ENCODE measurements at places on chromosomes 13 and 19. TPM values are rescaled to one million over a fixed set of nuclear protein-coding genes. Genes with fewer than 3 reads are reported as not detected.
A peak's percentile ranks its signal among the peaks of the same experiment; 100 is the strongest.

GRCh38 chr13:112107289-112107688 is 40.3 kb downstream of the SOX1 start:
- no peaks in the 10 kb centered on the region for H3K36me3 ChIP-seq
- no peak overlapping the region for H3K27ac ChIP-seq
- no peaks in the 10 kb centered on the region for H3K4me1 ChIP-seq
- no peak for DNase-seq
- peaks cover 68% of the 10 kb centered on the region for H3K27me3 ChIP-seq
- H3K4me3 ChIP-seq = no peak overlapping the region

DNA sequence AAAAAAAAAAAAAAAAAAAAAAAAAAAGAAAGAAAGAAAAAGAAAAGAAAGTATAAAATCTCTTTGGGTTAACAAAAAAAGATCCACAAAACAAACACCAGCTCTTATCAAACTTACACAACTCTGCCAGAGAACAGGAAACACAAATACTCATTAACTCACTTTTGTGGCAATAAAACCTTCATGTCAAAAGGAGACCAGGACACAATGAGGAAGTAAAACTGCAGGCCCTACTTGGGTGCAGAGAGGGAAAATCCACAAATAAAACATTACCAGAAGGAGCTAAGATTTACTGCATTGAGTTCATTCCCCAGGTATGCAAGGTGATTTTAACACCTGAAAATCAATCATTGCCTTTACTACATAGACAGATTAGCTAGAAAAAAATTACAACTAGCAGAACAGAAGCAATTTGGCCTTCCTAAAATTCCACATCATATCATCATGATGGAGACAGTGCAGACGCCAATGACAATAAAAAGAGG is 9.6 kb upstream of the CEACAM5 start:
- no peaks in the 10 kb centered on the region for H3K36me3 ChIP-seq
- no peak overlapping the region for H3K27ac ChIP-seq
- H3K27me3 ChIP-seq = no peaks in the 10 kb centered on the region
- no peak overlapping the region for H3K4me3 ChIP-seq
- DNase-seq = peak; percentile 84

Gene ZNF878
- polyA plus RNA-seq = 0.50 TPM

- H3K4me3 ChIP-seq = no peak overlapping the region
- H3K36me3 ChIP-seq = no peaks in the 10 kb centered on the region
- peaks cover 26% of the 10 kb centered on the region for H3K27me3 ChIP-seq
- DNase-seq = no peak
- no peaks in the 10 kb centered on the region for H3K4me1 ChIP-seq
These were observed 1.1 kb downstream of the SYCN start for GRCh38 chr19:39202998-39203355.

GRCh38 chr19:22600690-22601648 is 33.2 kb upstream of the ZNF492 start:
- no peaks in the 10 kb centered on the region for H3K27me3 ChIP-seq
- H3K36me3 ChIP-seq = no peaks in the 10 kb centered on the region
- H3K27ac ChIP-seq = no peak overlapping the region

GRCh38 chr13:100115693-100116254 is 26.9 kb downstream of the PCCA start:
- no peak overlapping the region for H3K4me3 ChIP-seq
- no peak for DNase-seq
- H3K27ac ChIP-seq = no peak overlapping the region
- H3K4me1 ChIP-seq = no peaks in the 10 kb centered on the region
- no peaks in the 10 kb centered on the region for H3K36me3 ChIP-seq

- H3K4me3 ChIP-seq = no peak overlapping the region
- H3K27me3 ChIP-seq = no peaks in the 10 kb centered on the region
- no peak for DNase-seq
- peak overlapping the region; percentile 42 for H3K27ac ChIP-seq
- H3K4me1 ChIP-seq = no peaks in the 10 kb centered on the region
- no peaks in the 10 kb centered on the region for H3K36me3 ChIP-seq
These were observed 320.1 kb downstream of the ZNF536 start for GRCh38 chr19:30692181-30692811.

GRCh38 chr19:3825286-3825956 is 39.2 kb upstream of the MATK start:
- H3K27ac ChIP-seq = no peak overlapping the region
- no peaks in the 10 kb centered on the region for H3K27me3 ChIP-seq
- no peak overlapping the region for H3K4me3 ChIP-seq
- no peaks in the 10 kb centered on the region for H3K36me3 ChIP-seq

Gene LYPD3
- polyA plus RNA-seq = 0.73 TPM

GRCh38 chr13:106479929-106480328 is 55.5 kb downstream of the EFNB2 start:
- H3K36me3 ChIP-seq = no peaks in the 10 kb centered on the region
- H3K4me3 ChIP-seq = no peak overlapping the region
- H3K27ac ChIP-seq = no peak overlapping the region
- no peak for DNase-seq
- H3K27me3 ChIP-seq = no peaks in the 10 kb centered on the region

Data from small intestine (tissue), 16 donors.